ENCODE measurements at places on chromosomes 7 and 10.

GRCh38 chr7:13067036-13067435 is 379.6 kb downstream of the ARL4A start:
- no peak for DNase-seq

DNA sequence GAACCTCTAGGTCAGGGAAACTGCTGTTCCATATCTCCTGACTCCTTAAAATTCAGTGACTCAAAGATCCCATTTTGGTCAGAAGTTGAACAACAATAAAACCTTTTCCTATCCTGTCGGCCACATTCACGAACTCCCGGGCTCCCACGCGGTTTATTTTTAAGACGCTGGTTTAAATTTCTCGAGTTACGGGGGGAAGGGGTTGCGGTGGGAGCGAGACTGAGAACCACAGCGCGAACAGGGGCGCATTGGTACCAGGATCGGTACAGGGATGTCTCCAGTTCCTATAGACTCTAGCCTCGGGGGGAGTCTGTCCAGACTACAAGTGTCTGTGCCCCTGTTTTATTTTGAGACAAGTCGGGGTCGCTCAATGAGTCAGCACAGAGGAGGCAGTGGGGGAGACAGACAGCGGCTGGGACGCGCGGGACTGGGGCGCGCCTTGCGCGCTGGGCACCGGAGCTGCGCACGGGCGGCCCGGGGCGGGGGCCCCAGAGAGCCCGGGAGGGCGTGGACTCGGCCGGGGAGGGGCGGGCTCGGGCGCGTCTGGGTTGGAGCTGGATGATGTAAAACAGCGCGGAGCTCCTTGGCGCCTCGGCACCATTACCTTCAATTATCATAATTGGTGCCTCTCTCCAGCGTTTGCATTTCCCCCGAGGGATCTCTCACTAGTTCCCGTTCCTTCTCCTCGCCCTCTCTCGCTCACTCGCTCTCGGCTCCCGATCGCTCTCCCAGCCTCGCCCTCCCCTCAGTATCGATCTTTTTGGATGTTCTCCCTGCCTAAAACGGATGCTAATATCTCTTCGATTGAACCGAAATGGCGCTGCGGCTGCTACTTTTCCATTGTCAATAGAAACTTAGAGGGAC is 8.7 kb upstream of the BAMBI start:
- DNase-seq = no peak

GRCh38 chr7:148702876-148703670 is 4.4 kb downstream of the CUL1 start:
- DNase-seq = no peak

GRCh38 chr7:79590916-79591623 is 137.6 kb upstream of the MAGI2 start:
- no peak for DNase-seq

DNA sequence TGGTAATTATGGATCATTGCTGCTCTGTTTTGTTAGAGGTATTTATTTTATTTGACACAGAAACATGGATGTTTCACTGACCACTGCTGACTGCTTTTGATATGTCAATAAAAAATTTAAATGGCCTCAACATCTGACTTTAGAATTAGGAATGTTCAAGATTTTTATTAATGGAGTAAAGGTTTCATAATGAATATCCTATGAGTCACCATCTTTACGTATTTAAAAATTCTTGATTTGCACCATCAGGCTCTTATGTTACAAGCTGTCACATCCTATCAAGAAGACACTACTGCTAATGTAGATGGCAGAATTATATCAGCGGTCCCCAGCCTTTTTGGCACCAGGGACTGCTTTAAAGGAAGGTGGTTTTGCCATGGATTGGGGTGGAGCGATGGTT is 578.7 kb upstream of the NRP1 start:
- DNase-seq = no peak

DNA sequence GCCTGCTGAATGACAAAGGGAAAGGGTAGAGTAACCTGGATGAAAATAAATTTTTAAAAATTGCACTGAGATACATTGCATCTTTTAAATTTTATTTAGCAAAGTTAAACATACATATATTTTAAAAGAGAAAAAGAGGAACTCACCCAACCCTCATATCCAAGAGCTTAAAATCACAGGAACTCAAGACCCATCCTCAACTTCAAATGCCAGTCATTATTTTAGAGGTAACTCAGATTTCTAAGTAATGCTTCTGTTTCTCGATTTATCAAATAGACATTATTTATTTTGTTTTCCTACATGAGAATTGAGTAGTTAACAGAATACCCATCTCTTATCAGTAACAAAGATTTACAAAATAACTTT is 32.4 kb upstream of the KMT2E start:
- no peak for DNase-seq

- DNase-seq = no peak
Measured at GRCh38 chr7:18353339-18353738, 142.2 kb upstream of the HDAC9 start.

GRCh38 chr7:137772748-137773147 is 74.0 kb downstream of the DGKI start:
- DNase-seq = no peak

DNA sequence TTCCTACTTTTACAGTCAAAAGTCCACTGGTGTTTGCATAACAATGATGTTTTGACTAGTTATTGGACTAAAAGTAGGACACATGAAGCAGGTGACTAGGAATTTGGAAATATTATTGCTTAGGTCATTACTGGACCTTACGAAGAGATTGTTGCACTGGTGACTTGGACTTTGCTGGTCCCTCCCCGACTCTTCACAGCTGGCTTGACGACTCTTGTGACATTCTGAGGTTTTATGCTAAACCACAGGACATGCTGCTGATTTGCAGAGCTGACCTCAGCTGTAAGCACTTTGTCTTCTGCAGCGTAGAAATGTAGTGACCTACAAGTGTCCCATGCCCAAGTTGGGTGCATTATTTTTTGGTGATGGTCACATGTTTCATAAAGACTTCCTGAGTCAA is 21.9 kb downstream of the PCBD1 start:
- no peak for DNase-seq

- DNase-seq = no peak
Measured at GRCh38 chr7:20299145-20299544, 31.6 kb upstream of the ITGB8 start.

- no peak for DNase-seq
Measured at GRCh38 chr7:17239683-17240521, 58.5 kb upstream of the AHR start.

DNA sequence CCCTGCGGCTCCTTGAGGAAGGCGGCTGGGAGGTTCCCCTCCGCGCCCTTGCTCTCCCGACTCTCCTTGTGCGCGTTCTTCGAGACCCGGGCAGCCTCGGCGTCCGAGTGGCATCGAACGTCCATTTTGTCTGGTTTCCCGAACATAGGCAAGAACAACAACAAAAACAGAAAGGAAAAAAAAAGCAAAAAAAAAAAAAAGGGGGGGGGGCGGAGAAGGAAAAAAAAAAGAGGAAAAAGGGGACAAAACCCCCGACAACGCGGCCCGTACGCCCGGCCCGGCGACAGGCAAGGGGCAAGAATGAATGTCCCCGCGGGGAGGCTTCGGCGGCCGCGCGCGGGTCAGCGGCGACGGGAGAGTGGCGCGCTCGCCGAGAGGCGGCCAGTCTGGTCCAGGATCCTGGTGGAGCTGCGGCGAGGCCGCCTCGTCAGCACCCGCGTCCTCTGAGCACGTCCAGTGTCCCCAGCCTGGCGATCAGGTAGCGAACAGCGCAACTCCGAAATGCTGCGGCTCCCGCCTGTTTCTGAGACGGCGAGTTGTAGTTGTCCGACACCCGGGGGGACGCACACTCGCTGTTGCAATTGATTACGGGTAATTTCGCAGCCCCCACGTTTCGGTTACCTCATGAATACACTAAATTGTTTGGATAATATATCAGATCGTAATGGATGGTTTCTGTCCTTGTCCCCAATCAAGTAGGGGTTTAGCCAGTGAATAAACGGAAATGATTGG is at the start of gene VAX1:
Gene VAX1, minus strand, starts transcription at position 360 of the 732 bp plus-strand sequence. Its CDS starts 214 bp downstream, at position 146.
- DNase-seq = no peak

DNA sequence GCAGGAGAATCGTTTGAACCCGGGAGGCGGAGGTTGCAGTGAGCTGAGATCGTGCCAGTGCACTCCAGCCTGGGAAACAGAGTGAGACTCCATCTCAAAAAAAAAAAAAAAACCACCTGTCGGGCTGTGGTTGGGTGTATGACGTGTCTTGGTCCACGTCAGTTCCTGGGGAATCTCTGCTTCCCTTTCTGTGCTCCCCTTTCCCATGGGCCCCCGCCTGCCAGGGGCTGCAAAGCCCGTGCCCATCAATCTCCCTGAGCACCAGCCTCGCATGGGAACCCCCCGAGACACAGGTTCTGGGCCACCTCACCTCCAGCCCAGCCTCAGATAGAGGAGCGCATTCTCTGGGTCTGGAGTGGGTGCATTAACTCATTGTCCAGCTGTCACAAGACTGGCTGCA is 2.3 kb upstream of the SH2B2 start:
- DNase-seq = no peak

GRCh38 chr10:74096777-74097176 is 53.9 kb downstream of the AP3M1 start:
- DNase-seq = no peak

DNA sequence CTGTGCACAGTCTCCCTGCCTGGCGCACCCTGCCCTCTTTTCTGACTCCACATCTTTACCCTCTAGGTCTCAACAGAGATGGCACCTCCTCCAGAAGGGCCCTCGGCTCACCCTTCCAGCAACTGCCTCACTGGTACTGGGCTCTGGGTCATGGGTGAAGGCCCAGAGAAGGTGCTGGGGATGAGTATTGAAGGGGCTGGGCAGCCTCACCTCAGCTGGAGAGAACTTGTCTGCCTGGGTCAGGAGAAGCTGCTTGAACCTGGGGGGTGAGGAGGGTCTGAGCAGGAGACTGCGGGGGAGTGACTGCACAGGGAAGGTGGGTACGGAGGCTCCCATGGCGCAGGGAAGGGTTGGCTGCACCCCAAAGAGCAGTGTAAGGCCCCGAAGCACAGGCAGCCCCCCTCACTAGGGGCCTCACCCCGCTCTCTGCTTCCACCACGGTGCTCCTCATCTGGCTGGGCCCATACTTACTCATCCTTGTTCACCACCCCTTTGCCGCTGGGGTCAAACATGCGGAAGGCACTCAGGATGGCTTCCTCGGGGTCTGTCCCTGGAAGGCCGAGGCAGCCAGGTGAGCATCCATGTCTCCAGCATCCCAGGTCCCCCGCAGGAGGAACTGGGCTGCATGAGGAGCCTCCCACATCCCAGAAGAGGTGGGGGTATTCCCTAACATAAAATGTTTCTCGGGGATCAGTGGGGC is 1.7 kb downstream of the MYL7 start:
- DNase-seq = no peak

- DNase-seq = no peak
Measured at GRCh38 chr10:122859527-122859926, 13.9 kb upstream of the CUZD1 start.

GRCh38 chr10:125679436-125679835 is 3.5 kb downstream of the TEX36 start:
- no peak for DNase-seq

DNA sequence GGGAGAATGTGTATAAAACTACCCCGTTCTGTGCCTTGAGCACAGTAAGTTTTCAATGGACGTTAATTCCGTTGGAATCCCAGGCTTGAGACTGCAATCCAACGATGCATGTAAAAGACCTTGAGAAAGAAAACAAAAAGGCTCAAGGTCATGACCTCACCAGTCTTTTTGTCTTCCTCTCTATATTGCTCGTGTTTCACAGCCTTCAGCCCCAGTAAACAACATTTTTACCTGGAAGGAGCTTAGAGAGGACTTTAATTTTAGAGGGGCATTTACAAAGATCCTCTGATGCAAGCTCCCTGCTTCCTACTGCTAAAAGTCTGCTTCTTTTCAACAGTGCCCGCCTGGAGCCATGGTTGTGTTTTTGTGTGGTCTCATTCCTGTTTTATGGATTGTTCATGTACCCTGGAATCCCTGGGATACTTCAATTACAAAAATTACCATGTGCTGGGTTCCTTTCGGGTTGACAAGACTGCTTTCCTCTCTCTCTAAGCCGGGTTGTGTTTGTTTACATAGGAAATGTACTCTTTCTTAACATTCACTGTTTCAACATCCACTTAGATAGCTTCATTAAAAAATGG is 320.1 kb upstream of the NFE2L3 start:
- no peak for DNase-seq

DNA sequence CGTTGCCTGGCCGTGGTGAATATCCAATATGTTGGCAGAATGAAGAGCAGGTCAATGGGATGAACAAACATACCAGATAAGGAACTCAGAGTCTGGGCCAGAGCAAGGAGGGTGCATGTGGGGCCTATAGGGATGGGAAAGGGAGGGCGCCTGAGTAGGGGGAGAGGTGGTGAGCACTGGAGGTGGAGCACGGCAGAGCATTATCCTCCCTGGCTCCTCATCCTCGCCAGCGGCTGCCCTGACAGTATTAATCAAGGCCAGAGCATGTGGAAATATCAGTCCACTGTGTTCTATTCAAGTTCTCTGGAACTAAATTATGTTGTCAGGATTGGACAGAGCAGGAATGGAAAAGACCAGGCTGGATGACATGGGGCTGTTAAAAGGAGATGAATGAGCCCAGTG is 254.8 kb upstream of the ZMIZ1 start:
- DNase-seq = no peak

- no peak for DNase-seq
Measured at GRCh38 chr7:146636581-146636980, 520.0 kb downstream of the CNTNAP2 start.

DNA sequence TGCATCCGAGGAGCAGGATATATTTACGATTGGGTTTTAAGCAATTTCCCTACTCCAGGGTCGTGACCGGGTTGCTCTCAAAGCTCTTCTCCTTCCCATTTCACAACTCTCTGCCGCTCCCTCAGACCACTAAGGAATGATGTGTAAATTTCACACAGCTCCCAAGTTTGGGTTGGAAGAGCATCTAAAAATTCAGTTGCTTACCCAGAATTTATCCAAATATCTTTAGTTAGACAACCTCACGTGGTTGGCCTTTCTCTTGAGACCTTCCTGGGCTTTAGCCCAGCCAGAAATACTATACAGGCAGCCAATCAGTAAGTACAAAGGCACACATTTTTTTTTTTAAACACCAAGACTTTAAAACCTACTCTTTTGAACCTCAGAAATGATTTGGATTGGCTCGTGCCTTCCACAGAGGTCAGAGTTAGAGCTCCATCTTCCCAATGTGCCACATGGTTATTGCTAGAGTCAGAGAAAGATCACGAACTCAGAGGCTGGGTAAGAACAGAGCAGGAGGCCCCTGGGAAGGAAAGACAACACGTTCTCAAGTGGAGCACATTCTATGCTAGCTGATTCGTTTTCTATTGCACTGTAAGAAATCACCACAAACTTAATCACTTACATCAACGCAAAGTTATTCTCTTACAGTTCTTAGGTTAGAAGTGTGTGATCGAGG is 335.4 kb upstream of the MGMT start:
- no peak for DNase-seq

GRCh38 chr10:14609178-14609577 is 165.5 kb downstream of the FAM107B start:
- DNase-seq = no peak
